Activated T-cell treated with anti-CD3 and anti-CD28 coated beads for 48 hours (primary cell): ENCODE measurements at places on chromosomes 13 and 19.

DNA sequence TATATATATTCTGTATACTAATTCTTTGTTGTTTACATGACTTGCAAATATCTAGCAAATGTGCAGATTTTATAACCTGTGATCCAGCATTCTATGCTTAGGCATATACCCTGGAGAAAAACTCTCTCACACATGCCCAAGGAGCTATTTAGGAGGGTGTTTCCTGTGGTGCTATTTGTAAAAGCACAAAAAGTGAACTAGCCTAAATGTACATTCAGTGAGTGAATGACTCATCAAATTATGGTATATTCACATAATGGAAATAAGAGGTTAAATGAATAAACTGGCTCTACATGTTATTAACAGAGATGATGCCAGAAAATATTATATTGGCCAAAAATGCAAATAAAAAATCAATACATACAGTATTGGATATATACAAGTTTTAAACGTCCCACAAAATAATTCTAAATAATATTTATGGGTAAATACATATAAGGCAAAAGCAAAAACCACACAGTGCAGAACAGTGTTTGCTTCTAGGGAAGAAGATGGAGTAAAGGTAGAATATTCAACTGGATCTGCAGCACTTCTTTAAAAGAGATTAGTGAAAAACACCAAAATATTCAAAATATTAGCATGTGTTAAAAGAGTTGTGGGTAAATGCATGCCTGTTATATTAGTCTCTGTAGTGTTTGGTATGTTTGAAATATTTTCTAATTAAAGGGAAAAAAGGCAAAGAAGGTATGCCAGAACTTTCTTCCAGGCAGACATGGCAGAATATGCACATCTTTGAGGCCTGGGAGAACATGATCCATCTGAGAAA lies 344.7 kb downstream of the KLF5 start:
- no peak for DNase-seq

GRCh38 chr13:67967031-67967430 lies 736.9 kb upstream of the PCDH9 start:
- no peak for DNase-seq

DNA sequence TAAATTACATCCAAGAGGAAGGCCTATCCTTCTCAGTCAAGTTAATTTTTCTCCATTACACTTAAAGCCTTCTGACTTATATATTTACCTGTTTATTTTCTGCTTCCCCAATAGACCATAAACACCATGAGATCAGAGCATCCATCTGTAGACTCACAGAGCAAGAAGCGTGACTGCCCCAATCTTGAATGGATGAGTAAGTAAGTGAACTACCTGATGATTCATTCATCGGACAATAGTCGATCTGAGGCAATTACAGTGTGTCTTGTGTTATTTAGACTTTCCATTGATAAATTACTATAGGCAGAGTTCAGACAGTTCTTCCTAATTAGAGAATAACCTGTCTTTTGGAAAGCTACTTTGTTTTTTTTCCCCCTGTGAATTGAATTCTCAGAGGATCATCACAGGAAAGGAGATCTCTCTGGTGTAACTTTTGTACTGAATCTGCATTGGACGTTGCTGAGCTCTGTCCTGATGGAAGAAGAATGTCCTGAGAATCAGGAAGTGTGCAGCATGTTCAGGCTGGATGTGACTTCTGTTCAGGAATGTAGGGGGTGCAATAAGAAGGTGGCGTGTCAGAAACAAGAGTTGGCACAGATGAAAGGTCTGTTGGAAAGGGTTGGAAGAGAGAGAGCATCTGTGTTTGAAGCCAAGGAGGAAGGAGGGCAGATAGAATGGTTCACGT lies 367.0 kb downstream of the NALCN start:
- no peak for DNase-seq

GRCh38 chr19:294946-295686 lies 3.9 kb upstream of the PLPP2 start:
- DNase-seq: peak; percentile 52

- DNase-seq: no peak
Observed at GRCh38 chr19:3193256-3194105, 7.8 kb downstream of the NCLN start.
